ENCODE measurements at places on chromosomes 1 and 21.
A peak's percentile ranks its signal among the peaks of the same experiment; 100 is the strongest.

DNA sequence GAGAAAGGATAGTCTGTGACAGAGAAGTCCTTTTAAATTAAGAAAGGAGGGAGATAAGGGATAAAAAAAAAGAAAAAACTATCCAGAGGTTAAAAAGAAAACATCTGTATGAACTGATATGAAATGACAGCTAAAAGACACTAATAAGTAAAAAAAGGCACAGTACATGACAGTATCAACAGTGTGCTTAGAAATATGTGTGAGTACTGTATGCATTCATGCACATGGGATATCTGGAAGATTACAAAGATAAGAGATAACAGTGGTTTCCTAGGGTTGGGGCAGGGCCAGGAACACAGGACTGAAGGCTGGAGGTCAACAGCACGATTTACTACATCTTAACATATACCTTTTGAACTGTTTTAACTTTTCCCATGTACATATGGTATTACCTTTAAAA lies 13.3 kb downstream of the PTP4A2 start:
- DNase-seq, result no peak

DNA sequence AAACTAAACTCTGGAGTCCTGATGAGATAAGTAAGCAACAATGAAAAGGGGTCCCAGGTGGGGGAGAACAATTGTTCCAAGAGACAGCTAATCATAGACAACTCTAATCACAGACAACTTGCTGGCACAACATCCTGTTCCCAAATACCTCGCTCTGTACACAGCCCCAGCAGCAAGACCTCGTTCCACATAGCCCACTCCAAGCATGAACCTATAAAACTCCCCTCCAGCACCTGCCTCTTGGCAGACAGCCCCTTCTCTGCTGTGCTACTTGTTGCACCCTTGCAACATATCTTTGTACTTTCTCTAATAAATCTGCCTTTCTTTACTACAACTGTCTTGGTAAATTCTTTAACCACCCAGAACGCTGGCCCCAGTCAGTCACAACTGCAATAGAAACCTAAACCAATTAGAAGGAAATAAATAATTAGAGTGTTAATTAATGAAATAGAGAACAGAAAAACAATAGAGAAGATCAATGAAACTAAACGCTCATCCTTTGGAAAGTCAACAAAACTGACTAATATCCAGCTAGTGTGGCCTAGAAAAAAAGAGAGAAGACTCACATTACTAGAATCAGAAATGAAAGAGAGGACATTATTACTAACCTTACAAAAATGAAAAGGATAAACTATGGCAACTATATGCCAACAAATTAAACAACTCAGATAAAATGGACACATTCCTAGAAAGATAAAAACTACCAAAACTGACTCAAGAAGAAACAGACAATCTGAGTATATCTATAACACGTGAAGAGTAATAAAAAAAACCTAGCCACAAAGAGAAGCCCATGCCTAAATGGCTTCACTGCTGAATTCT lies 36.1 kb downstream of the LRRC40 start:
- no peak for DNase-seq

DNA sequence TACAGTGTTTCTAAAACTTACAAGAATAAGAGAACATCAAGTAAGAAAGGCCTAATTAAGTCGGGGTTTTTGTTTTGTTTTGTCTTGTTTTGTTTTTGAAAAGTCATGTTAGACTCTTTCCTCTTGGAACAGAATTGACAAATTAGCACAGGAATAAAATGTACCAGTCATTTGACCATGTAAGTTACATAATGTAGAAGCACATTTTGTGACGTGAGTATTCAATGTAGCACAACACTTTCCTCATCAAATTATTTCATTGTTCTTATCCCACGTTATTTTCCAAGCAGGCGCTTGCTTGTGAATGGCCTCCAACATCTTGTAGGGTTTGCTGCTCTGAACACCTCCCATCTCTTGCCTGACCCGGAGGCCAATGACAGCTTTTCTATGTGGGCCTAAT lies 34.7 kb upstream of the DNASE2B start:
- DNase-seq, result no peak

DNA sequence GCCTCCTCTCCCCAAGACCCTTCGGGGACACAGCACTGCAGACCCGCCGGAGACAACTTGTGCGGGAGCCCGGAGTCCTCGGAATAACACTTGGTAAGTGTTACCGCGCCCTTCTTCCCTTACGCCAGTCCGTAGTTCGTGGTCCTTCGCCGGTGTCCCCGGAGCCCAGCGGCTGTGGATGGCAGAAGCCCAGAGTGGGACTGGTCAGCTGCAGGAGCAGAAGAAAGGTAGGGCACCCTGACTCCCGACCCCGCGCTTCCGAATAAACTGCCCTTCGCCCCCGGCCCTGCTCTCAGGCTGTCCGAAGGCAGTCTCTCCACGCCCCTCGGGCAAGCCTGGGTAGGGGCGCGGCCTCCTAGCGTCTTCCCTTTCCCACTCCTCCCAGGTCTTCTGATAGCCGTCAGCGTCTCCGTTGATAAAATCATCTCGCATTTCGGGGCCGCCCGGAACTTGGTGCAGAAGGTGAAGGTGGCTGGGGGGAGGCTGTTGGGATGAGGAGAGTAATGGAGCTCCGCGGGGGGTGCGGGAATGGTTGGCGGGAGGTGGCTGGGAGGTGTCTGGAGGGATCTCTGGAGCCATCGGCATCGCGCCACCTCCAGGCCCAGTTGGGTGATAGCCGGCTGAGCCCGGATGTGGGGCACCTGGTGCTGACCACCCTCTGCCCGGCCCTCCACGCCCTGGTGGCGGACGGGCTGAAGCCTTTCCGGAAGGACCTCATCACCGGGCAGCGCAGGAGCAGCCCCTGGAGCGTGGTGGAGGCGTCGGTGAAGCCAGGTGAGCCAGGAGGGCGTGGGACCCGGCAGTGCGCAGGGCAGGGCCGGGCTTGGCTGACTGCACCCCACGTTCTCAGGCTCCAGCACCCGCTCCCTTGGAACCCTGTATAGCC lies 4.3 kb downstream of the RUSC1 start:
- no peak for DNase-seq

DNA sequence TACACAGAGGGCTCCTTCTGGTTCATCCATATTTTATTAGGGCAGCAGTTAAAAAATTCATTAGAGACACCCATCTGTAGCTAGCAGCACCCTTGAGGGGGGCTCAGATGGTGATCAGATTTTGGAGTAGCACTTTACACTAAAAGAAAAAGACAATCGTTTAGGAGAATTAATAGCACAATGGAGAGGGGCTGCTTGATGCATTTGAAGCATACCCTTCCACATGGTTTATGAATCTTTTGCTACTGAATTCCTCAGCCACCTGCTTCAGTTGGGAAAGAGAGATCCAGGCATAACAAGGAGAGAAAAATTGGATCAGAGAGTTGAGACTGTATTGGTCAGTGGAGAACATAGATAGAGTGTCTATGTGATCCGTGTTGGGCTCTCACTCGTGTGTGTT lies 54.4 kb downstream of the DISC1 start:
- no peak for DNase-seq

DNA sequence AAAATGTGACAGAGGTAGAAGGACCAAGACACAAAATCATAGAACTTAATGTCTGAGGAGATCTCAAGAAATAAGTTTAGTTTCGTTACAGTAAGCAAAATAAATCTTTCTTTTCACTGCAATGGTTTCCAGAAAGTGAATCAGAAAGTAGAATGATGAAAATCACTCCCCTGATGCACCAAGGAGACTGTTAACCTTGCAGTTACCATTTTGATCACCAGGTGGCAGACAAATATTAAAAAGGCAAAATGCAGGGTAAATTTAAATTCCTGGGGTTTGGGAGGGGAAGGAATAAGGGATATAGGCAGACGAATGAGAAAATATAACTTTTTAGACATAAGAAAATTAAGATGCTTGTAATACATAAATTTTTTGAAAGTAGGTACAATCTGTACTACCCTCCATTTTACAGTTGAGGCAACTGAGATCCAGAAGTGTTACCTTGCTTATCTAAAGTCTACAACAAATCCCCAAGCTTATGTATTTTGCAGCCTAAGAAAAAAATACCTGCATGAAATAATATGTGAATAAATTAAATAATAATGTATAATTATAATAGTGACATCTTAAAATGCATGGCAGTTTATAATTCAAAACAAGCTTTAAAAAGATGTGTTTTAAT lies 253.2 kb downstream of the CRB1 start:
- no peak for DNase-seq

- DNase-seq, result no peak
Observed at GRCh38 chr1:108877348-108878159, 769 bp downstream of the GPSM2 start.

GRCh38 chr1:228507961-228508652 lies 20.9 kb downstream of the RNF187 start:
- no peak for DNase-seq

GRCh38 chr1:35180776-35181374 lies 12.1 kb downstream of the SFPQ start:
- peak; percentile 46 for DNase-seq

DNA sequence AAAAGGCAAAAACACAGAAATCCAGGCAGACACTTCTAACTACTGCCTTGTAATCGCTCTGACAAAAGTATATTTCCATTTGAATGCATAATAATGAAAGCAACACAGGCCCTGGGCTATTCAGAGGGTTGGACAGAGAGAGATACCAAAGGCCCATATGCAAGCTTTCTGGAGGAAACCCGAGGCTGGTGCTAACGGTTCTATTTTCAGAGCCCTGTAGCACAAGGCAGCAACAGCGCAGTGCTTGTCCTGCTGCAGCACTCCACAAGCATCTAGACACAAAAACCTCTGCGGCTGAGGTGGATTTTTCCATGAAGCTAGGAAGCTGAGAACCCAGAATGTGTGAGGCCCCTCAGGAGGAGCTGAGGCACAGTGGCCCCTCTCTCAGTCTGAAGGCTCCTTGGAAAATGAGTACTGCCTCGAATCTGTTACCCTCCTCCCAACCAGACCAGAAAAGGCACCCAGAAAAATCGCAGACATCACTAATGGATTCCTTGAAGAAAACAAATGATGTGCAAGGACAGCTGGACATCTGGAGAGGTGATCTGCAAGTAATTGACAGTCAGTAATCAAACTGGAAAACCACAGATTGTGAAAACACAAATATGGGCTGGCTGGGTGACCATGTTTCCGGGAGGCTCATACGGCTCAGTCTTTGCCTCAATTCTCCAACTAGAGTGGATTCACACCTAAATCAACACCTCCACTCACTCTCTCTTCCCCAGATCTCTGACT lies 54.0 kb downstream of the COLGALT2 start:
- DNase-seq, result no peak

DNA sequence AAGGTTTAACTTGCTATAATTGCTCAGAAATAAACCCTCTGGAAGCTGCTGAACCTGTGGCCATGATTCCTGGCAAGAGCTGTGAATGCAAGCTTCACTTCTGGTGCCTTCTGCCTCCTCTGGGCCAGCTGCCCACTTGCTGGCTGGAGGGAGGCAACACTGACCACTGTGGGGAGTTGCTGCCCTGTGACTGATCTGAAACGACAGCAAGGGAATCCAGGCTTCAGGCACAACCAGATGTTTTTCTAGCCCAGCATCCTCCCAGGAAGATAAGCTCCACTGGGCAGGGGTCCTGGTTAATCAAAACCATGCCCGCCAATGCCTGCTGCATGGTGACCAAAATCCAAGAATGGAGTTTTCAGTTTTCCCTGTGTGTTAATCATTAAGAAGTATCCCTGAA lies 180.0 kb upstream of the HMGB4 start:
- DNase-seq, result no peak

GRCh38 chr1:226722901-226723656 lies 16.0 kb downstream of the ITPKB start:
- DNase-seq, result no peak

- peak; percentile 22 for DNase-seq
Observed at GRCh38 chr1:205430696-205431305, 8.9 kb upstream of the LEMD1 start.

DNA sequence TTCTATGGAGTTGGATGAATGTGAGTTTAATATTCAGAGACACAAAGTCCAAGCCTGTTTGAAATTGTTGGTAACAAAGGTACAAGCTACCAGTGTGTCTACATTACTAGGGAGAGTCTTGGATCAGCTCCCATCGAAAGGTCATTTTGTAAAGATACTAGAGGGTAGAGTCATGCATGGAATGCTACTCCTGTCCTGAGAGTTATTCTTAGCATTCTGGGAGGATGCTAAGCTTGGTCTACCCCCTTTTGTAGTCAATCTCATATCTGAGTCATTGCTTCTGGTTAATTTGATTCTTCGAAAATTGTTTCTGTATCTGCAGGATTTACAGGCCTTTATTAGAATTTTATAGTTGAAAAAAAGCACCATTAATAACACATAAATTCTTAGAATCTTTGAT lies 240.2 kb downstream of the ST6GALNAC3 start:
- DNase-seq, result no peak

DNA sequence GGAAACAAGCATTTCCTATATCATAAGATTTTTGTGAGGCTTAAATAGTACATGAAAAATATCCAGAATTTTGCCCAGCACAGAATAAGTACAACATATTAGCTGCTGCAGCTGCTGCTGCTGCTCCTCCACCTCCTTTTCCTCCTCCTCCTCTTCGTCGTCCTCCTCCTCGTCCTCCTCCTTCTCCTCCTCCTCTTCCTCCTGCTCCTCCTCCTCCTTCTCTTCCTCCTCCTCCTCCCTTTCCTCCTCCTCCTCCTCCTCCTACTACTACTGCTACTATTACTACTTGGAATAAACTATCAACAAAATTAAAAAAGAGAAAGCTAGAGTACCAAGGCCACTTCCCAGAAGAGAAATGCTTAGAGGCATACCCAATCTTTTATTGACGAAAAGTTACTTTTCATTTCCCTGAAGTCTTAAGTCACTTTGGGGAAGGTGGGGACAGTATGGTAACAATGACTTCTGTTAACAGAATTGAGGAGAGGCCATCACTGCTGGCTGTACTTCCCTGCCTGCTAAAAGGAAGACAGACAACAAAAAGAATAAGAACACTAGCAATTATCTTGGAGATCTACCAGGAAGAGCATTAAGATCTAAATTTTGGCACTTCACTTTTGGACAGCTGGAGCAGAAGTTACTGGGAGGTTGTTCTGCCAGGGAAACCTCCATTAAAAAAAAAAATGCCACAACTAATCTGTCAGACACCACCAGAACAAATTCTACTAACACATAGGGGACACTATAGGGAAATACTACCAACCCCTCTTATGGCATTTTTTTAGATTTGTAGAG lies 7.1 kb downstream of the DENND1B start:
- DNase-seq, result no peak

DNA sequence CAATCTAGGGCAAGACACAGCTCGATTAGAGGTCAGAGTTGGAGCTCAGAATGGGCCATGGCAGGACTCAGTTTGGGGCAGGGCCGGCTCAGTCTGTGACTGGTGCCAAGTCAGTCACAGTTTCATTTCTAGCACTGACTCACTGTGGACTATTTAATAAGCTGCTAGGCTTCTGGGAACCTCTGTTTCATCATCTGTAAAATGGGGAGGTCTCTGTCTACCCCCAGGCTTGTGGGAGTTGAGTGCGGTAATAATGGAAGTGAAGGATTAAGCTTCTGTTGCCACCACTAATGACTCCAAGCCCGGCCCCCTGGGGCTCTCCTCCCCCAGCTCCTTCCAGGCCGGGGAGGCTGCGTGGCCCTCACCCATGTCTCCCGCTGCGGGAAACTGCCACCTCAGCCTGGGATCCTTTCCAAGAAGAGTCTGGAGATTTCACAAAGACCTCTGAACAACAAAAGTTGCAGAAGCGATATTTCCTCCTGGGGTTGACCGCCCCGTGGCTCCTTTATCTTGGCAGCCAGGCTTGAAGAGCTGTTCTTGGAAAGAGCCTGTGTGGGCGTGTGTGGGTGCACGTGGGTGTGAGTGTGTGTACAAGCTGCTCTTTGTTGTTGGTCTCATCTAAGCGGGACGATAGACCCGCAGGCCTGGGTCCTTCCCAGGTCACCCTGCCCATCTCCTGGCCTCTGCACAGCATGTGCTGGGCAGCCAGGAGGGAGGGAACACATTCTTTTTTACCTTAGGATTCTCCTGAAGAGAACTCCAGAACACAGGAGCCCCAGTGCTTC lies 29.1 kb downstream of the KNCN start:
- DNase-seq, result peak; percentile 5
